SIG-M5 (cell line): ENCODE measurements at places on chromosomes 16 and 17.

DNA sequence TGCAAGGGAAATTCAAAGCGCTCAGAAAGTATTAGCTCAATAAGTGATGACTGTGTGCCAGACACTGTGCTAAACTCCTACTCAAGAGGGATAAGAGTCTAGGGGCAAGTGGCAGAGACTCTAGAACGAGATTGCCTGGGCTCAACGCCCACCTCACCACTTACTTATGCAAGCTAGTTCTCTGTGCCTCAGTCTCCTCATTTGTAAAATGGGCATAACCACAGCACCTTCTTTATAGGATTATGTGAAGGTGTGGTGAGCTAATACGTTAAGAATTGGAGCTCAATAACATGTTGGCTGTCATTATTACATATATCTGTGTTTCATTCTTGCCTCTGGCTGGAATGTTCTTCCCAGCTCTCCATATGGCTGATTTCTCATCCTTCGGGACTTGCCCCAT, 15.4 kb downstream of the DEXI start:
- DNase-seq: no peak

- DNase-seq: no peak
Measured at GRCh38 chr16:87583453-87584131, 18.7 kb upstream of the JPH3 start.

GRCh38 chr16:84532855-84533486, 28.5 kb upstream of the MEAK7 start:
- DNase-seq: no peak

GRCh38 chr17:75689441-75689873, 22.3 kb downstream of the SAP30BP start:
- no peak for DNase-seq

DNA sequence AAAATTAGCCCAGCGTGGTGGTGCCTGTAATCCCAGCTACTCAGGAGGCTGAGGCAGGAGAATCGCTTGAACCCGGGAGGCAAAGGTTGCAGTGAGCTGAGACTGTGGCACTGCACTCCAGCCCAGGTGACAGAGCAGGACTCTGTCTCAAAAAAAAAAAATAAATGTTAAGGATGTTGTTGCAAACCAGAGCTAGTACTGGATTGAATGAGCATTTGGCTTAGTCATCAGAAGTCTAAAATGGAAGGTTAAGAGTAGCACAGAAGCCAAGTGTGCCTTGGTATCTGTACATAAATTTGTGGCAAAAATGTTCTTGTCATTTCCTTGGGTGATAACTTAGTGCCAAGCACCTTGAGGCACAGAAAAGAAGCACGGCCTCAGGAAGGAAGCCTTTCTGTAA, 50.6 kb upstream of the MED9 start:
- DNase-seq: no peak

GRCh38 chr16:68289202-68289601, 21.5 kb downstream of the SLC7A6OS start:
- no peak for DNase-seq

DNA sequence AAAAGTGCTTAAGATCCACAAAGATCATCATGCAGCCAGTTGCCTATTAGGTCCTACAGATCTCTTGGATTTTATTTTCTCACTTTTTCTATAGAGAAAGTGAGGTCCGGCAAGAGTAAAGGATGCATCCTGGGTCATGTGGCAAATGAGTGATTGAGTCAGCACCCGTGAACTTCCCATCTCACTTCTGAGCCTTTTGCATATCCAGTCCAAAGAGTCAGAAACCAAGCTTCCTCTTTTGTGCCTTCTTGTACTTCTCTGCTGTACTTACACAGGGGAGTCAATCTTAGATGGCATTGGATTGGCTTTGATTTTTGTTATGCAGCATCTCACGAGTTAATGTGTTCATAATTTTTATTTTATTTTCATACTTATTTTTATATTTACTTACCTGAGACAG, 114.2 kb upstream of the IRX5 start:
- peak; percentile 3 for DNase-seq

DNA sequence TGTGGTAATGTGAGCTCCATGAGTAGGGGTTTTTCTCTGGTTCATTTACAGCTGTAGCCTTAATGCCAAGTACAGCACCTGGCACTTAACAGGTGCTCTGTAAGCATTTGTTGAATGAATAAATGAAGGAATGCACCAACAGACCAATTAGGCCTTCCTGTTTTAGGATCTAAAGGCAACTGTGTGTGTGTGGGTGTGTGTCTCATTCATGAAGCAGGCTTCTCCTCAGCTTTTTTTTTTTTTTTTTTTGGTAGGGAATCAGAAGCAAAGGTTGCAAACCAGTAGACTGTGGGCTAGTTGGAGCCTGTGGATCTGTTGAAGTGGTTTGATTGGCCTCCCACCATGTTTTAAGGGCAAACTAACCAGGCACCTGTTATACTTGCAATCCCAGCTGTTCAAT, 48.1 kb downstream of the HS3ST2 start:
- no peak for DNase-seq

DNA sequence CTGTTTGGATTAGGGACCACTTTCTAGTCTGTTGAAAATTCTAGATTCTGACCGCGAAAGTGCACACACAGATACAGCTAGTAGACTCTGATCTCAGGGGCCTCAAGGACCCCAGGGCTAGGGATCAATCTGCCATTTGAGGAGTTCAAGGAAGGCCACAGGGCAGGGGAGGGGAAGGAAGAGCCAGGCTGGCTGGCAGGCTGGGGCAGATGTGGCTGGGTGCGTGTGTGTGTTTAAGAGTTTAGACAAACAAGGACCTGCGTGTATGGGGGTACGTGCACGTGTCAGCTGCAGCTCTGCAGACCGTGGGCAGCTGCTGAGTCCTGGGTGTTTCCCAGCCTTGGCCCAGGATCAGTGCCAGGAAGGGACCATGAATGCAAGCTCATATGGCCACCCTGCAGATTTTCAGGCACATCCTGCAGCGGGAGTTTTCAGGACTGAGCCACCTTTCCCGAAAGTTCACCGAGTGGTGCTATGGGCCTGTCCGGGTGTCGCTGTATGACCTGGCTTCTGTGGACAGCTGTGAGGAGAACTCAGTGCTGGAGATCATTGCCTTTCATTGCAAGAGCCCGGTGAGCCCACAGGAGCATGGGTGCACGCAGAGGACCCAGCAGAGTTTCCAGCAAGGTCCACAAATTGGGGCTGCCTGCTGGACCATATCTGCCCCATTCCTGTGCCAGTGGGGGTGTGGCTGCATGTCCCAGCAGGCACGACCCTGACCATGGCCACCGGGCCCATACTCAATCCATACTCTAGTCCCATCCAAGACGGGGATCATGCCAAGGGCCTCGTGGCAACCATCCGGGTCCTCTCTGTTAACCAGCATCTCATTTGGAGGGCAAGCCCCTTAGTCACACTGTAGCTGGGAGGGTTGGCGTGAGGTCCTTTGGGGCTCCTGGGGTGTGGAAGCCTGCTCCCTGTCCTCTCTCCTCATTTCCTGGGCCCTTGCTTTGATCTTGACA, 10.6 kb downstream of the TRPV2 start:
- no peak for DNase-seq

DNA sequence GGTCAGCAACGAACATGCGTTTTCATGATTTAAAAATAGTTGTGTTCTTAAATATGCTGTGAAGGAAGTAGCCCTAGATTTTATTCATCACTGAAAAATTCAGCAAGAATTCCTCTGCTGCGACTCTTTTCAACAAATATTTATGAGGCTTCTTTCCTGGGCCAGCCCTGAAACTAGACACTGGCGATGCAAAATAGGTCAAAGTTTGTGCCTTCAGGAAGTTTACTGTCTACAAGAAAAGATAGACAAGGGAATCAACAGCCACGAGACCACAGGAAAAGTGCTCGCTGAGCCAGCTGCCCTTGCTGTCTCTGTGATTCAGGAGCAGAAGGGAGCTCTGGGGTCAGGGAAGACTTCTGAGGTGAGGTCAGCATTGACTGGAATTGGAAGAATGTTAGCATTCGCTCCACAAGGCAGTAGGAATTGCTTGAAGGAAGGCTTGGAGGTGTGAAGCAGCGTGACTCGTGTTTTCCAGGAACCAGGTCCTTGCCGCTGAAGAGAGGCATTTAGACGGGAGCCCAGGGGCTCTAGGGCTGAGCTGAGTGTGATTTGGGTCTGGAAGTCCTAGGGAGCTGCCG, 1.9 kb upstream of the RPL26 start:
- no peak for DNase-seq

DNA sequence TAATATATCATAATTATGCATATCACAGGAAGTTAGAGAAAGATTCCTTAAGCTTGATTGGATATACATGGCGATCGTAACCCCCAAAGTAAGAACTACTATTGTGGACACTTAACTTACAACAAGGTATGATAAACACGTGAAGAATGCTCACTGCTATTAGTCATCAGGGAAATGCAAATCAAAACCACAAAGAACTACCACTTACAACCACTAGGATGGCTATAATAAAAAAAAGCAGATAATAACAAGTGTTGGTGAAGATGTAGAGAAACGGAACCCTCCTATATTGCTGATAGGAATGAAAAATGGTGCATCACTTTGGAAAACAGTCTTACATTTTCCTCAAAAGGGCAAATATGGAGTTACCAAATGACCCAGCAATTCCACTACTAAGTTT, 265.9 kb downstream of the SLC39A11 start:
- DNase-seq: no peak

DNA sequence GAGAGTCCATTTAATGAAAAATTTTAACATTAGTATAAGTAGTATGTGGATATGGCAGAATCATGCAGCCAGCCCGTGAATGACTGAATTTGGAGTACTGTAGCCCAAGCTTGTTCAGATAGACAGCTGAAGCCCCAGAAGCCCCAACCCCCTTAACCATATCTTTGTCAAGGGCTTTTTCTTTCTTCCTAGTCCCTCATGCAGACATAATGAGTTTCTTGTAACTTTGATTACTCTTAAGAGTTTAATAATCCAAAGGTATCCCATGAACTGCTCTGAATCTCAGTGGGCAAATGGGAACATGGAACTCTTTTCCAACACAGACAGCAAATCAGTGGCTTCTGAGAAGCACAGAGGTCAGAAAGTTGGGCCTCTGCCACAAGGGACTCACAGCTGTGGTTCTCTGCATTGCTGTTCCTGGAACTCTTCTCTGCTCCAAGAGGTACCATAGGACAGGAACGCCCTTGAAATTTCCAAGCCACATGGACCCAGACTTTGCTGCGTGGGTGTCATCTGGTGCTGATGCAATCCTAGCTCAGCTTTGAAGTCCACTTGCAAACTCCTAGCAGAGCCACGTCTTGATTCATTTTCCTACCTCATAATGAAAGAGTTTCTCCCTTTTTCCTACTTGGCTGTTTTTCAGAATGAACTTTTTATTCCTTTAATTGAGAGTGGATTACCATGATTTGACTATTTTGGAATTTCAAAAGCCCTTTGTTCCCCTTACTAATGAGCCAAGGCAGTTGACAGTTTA, 18.1 kb downstream of the LYRM1 start:
- no peak for DNase-seq

GRCh38 chr17:46818316-46818928, at the start of gene WNT3:
Gene WNT3 (minus strand): TSS chr17:46818692. CDS start chr17:46818597, 95 bp downstream.
- DNase-seq: no peak

DNA sequence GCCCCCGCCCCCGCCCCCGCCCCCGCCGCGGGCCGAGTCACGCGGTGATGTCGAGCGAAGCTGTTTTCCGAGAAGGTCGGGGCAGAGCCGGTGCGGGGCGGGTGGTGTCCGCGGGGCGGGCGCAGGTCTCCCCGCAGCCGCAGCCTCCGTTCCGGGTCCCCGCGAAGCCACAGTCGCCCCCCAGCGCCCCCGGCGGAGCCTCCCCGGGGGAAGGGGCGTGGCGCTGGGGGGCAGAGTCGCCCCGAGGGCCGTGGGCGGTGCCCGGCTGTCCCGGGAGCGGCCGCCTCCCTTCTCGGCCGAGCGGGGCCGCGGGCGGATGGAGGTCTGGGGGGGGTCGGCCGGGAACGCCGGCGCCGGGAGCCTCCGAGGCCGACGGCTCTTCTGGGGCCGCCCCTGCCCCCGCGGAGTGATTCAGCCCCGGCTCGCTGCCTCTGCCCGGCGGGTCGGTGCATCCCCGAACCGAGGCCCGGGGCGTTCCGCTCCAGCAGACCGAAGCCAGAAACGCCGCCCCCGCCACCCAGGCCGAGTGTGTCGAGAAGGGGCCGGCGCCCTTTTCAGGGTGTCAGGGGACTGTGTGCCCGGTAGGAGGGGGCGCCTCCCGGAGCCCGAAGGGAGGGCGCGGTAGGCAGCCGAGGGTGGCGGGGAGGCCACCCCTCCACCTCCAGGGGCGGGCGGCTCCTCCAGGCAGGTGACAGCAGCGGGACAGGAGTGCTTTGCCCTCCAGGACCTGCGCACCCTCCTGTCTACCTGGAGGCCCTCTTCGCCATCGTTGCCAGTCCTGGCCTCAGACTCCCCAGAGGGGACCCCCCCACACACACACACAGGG, 1.7 kb downstream of the METRNL start:
- DNase-seq: no peak

GRCh38 chr17:70622368-70623260, 453.3 kb downstream of the KCNJ2 start:
- DNase-seq: no peak

DNA sequence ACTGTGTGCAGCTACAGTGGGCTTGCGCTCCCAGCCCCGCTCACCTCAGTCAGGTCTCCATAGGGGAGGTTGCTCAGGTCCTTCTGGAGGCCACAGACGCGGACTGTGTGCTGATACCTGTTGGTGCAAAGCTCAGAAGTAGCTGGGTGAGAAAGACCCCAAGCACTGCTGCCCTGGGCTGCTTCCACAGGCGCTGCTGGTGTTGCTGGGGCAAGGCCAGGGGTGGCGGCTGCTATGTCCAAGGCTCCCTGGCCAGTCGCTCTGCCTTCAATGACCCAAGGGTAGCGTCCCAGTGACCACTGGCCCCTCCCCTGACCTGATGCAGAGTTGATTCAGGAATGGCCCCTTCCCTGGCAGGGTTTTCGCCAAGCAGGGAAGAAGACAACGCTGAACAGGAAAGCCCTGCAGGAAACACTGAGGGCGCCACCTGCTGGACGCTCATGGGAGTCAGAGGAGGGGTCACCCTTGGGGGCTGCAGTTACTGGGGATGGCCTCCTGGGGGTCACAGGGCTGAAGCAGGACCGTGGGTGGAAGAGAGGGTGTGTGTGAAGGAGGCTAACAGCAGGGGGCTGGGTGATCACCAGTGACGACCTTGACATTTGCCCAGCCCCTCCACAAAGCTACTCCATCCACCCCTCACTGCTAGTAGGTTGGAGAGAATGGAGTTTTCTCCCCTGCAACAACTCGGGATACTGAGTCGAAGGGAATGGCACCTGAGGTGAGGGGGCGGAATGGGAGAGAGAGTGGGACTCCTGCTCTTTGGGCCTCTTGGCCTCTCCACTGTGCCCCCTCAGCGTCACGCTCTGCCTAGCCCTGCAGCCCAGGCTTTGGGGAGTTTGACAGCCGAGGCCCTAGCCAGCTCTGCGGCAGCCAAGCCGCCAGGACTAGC, 38.3 kb downstream of the ABCC12 start:
- no peak for DNase-seq

GRCh38 chr17:41453066-41453465, 12.3 kb upstream of the KRT38 start:
- no peak for DNase-seq

- no peak for DNase-seq
Measured at GRCh38 chr17:51815097-51815496, 343.4 kb downstream of the CA10 start.

DNA sequence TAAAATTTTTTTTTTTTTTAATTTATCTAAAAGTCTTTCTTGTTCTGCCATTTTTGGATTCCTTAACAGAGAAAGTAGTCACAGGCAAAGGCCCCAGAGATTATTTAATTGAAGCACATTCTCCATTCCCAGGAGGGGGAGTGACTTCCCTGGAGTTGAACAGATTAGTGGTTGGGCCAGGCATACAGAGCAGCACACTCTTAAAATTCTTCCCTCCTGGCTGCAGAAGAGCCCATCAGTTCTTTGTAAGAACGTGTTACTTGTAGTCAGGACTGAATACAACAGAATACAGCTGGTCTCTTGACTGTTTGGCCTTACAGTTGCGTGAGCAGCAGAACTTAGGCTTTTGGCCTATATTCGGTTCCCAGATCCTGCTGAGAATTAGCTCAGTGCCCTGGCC, 1.8 kb downstream of the ALKBH5 start:
- DNase-seq: no peak
